Activated CD4-positive, alpha-beta T cell treated with anti-CD3 and anti-CD28 coated beads, Interleukin-2, amount 50 U/mL, for 16 hours (primary cell): ENCODE measurements at places on chromosomes 3 and 15.
A peak's percentile ranks its signal among the peaks of the same experiment; 100 is the strongest.

DNA sequence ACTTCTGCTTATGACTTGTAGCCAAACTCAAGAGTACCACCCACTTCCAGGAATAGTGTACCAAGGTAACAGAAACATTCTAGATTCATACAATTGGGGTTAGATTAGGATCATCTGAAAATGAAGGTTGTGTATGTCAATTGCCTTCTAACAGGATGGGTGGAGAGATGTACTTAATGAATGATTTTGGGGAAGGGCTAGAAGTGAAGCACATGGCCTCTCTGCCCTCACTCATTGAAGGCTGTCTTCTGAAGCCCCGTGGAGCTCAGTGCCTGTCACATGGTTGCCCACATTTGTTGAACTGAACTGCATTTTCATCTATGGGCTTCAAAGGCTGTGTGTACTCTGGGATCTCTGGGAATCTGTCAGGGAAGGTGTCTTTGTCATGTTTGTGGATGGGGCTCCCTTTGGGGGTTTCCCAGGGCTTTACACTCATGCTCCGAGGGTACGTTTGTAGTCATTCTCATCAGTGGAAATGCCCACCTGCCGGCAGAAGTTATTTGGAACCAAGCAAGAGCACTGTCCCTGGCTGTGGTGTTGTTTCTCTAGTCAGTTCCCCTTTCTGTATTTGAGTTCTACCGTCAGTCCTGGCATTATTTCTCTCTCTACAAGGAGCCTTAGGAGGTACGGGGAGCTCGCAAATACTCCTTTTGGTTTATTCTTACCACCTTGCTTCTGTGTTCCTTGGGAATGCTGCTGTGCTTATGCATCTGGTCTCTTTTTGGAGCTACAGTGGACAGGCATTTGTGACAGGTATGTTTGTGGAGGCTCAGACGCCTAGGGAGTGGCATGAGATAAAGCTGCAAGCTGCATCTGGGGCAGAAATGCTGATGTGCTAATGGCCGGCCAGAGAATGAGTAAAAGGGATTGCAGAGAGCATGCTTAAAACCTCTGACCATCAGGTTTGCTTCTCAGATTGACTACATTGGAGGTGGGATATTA lies 22.4 kb downstream of the CD86 start:
- peak; percentile 80 for DNase-seq

GRCh38 chr15:77201665-77202064 lies 130.8 kb upstream of the TSPAN3 start:
- DNase-seq: no peak

- no peak for DNase-seq
Measured at GRCh38 chr3:86801921-86802320, 189.0 kb downstream of the VGLL3 start.

DNA sequence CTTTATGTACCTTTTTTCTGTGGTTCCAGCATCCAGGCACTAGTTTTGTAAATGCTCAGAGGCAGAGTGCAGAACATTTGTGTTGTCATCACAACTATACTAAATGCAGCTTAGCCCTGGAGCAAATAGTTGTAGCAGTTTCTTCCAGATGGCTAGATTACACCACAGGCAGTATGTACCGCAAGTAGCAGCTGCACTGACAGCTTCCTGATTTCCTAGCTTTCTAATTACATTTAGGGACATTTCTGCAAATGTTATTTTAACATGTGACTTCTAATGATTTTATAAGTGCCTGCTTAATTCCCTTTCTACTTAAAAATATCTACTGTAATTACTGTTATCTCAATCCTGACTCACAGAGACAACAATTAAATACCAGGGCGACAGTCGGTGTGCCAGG lies 106.5 kb downstream of the NR2E3 start:
- no peak for DNase-seq

GRCh38 chr3:146559388-146559787 lies 15.0 kb upstream of the PLSCR1 start:
- DNase-seq: no peak
